ENCODE measurements at places on chromosomes 6 and 20.
A peak's percentile ranks its signal among the peaks of the same experiment; 100 is the strongest.

GRCh38 chr20:4924032-4924431 lies 77.3 kb downstream of the SLC23A2 start:
- no peak for DNase-seq

GRCh38 chr20:62161347-62161746 lies 17.8 kb downstream of the SS18L1 start:
- DNase-seq, result no peak

- no peak for DNase-seq
These were observed 8.9 kb downstream of the PTPRK start for GRCh38 chr6:128511506-128511905.

GRCh38 chr6:63963769-63964315 lies 328.2 kb downstream of the PHF3 start:
- no peak for DNase-seq

GRCh38 chr6:5869261-5869660 lies 137.5 kb downstream of the NRN1 start:
- no peak for DNase-seq

DNA sequence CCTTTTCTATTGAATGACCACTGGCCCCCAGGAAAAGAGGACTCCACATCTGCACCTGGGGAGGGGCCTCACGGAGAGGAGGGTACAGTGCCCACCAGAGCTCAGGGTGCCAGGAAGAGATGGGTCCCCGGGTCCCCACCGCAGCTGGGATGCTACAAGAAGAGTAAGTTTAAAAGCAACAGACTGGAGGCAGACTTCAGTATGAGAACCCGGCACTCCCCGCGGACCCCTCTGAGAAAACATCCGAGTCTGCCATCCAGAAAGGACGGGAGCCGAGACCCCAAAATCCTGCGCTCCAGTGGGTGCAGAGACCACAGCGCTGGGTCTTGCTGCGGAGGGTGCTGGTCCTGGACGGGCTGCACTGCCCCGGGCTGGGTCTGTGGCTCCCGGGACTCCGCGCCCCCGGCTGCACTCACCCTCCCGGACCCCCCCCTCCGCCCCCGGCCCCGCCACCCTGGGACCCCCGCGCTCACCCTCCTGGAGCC lies 350 bp downstream of the HELZ2 start:
- no peak for DNase-seq

DNA sequence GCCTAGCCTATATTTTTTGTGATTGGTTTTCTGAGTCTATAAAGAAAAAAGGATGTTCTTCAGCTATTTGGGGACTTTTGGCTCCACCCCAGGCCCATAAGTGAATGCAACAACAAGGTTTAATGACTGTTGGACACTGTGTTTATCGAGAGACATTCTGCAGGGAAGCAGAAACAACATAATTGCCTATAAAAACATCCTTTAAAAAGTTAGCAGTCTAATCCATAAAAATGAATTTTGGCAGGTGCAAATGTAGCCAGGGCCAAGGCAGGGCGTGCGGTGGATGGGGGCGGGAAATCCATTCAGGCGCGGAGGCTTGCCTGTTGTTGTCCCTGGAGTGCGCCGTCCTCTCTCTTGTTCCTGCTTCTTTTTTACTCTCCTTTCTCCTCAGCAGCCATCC lies 99.3 kb downstream of the PAX1 start:
- no peak for DNase-seq

DNA sequence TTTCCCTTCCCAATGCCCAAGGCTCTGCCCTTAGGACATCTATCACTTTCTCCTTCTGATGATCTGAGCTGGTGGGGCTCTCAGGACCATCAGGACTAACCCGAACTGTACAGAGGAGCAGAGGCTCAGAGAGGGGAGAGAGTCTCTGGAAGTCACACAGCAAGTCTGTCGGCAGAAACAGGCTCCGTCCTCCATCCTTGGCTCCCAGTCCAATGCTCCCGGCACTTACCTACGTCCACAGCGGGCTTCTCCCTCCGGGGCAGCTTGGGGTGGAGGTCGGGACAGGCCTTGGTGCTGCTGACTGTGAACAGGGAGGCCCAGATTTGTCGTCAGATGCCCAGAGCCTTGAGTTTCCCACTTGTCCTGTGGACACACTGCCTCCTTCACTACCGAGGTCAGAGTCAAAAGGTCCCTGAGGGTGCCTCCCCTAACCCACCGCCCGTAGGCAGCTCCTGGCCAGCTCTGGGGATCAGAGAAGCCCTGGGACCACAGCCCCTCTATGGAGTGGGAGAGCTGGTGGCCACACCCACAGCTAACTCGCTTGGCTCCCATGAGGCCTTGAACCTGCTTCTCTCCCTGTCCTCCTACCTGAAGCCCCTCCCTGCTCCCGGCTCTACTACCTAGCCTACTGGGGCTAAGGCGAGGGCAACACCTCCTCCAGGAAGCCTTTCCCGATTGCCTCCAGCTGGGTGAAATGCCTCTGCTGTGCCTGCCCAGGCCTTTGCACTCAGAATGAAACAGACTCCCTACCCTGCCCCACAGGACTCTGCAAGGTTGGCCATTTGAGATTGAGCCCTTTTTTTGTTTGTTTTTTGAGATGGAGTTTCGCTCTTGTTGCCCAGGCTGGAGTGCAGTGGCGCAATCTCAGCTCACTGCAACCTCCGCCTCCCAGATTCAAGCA lies 22.6 kb downstream of the VSTM2L start:
- DNase-seq, result no peak

DNA sequence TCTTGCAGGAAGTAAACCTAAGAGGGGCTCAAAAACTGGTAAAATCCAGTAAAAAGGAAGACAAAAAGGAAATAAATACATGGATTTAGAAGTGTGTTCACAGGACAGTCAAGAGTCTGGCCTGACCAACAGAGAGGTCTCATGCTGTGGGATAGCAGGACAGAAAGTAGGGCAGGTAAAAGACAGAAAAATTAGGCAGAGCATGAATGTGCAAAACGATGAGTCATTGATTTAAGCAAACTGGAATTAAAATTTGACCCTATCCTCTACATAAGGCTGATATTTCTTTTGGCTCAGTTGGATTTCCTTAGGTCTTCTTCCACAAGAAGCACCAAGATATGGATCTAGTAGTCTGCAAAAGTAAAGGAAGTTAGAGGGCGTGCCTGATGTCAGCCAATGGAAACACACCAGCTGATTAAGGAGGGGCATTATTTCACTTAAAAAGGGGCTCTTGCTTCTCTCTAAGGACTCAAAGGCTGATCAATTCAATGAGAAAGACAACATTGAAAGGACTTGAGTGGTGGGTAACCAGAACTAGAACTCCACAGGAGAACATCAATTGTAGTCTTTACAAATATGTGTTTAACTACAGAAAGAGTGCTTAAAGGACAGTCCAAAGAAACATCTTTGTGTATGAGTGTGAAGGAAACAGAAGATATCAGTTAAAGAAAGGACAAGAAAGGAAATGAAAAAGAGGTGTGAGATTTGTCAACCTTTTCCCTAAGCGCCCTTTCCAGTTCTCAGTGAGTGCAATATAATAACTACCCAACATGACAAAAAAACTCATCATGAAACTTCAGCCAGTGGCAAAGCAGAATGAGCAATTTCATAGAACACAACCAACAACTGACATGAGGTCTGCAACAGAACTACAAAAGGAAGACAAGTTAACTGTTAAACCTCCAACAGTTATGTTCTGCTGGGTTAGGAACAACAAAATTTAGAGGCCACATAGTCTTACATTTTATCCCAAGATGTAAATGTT lies 19.4 kb upstream of the MYB start:
- DNase-seq, result peak; percentile 48

DNA sequence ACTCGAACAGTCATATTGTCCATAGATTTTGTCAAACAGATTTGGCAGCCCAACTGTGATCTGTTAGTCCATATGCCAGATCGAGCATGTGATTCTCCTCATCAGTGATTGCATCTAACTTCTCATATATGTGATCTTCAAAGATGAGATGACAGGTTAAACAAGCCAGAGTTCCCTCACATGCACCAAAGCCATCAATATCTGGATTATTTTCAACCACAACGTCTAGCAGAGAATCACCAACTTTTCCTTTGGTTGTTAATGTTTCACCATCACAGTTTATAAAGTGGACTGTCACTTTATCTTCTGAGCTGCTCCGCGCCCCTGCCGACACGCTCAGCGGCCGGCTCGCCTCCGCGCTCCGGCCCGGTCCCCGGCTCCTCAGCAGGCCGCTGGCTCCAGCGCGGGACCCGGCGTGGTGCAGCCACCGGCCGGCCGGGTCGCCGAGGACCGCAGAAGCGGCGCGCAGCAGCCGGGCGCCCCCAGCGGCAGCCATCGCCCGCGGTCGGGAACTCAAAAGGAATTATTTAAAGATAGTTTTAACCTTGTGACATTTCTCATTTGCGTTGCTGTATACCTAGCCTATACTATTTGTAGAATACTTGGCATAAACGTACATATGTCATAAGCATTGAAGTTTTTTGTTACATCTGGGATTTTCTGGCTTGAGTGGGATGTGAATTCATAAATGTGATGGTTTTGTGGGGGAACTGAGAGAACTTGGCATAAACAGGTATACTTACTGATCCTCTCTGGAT lies 40.1 kb upstream of the DYNLRB1 start:
- DNase-seq, result peak; percentile 69

DNA sequence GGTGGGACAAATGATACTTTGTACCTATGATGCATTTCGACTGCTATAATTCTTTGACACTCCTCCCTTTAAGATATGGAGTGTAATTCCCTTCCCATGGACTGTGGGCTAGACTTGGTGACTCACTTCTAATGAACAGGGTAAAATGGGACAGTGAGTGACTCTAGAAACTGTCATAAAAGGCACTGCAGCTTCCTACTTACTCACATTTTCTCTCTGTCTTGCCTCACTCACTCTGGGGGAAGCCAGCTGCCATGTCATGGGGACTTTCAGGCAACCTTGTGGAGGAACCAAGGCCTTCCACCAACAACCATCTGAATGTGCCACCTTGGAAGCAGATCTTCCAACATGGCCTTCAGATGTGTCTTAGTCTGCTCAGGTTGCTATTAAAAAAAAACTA lies 12.9 kb upstream of the GFOD1 start:
- no peak for DNase-seq

- peak; percentile 74 for DNase-seq
These were observed 67.4 kb upstream of the LOC128125822 start for GRCh38 chr6:63504777-63505384.

DNA sequence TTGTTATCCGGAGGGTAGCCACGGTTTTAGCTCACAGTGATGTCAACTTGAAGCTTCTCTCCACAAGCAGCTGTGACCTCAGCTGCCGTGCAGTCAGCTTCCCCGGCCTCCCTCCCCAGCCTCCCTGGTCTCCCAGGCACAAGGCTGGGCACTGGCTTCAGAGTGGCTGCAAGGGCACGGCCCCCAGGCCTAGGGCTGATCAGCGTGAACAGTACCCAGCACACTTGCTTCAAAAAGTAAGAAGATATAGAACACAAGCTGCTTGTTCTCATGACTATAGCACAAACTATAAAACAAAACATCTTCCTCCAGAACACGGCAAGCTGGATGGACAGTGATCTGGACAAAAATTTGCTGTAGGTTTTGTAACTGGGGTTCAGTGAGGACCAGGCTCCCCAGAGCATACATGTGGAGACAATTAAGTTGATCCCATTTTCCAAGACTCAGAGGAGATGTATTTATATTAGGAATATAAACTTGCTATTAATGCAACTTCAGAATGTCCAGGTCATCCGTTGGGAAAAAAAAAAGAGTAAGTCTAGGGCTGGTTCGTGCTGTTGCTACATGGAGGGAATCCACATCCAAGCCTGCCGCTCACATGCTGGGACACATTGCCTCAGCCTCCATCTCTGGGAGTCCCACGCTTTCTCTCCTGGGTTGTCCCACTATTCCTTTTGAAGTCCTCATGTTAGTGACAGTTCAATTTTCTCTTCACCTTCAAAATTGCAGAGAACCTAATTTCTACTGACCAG lies 199.4 kb upstream of the THBS2 start:
- DNase-seq, result no peak

GRCh38 chr20:58665606-58666005 lies 14.5 kb downstream of the STX16 start:
- DNase-seq, result no peak

- peak; percentile 55 for DNase-seq
These were observed 4.7 kb upstream of the MRGBP start for GRCh38 chr20:62791301-62792181.

- DNase-seq, result no peak
These were observed 95.0 kb downstream of the THBS2 start for GRCh38 chr6:169158691-169159090.

GRCh38 chr6:6704103-6705060 lies 115.9 kb downstream of the LY86 start:
- no peak for DNase-seq

GRCh38 chr6:149488815-149489214 lies 4.0 kb upstream of the ZC3H12D start:
- no peak for DNase-seq

DNA sequence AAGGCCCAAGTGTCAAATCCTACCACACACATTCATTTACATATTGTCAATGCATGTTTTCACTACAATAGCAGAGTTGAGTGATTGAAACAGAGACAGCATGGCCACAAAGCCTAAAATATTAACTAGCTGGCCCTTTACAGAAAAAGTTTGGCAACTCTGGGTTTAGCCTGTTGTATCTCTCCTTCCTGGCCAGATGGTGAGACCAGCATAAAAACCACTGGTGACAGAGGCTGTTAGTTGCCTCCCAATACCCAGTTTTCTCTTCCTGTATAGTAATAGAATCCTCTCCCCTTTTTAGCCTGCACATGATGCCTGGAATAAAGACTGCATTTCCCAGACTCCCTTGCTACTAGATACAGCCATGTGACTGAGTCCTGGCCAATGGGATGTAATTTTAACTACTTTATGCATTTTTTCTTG lies 100.0 kb upstream of the TAB2 start:
- no peak for DNase-seq

DNA sequence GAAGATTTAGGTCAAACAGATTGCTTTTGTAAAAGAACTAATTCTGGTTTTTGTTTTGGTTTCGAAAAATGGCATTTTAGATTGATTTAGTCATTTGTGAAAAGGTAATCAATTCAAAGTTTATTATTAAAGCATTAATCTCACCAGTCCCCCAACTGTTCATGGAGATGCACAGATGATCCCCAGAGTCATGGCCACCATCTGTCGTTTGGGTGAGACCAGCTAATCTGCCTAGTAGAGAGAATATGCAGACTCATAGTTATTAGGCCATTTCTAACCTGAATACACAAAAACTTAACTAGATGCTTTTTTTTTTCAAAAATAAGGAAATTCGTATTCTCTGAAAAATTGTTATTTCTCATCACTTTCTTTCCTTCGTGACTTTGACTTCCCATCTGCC lies 58.1 kb downstream of the C6orf58 start:
- no peak for DNase-seq

- DNase-seq, result no peak
These were observed 22.9 kb upstream of the CD83 start for GRCh38 chr6:14094721-14095120.

DNA sequence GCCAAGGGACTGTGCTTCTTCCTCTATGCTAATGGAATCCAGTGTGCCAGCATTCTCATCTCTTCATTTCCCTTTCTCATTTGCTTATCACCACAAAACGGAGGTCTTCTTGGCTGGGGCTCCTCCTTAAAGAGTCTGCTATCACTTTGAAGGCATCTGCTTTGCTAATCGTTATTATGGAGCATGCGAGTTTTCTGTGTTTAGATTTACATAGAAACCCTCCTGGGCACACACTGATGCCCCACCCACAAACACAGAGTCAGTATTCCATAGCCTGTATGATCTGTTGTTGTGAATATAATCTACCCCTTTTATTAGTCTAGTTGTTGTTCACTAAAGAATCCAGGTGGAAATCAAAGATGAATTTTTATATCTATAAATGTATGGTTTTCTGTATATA lies 83.4 kb upstream of the XRN2 start:
- no peak for DNase-seq

- DNase-seq, result no peak
These were observed 13.7 kb downstream of the USP49 start for GRCh38 chr6:41881506-41881905.

Measured in GM06990 (cell line).